Hematopoietic multipotent progenitor cell treated with erythropoietin and hydrocortisone succinate and interleukin-3 and kit ligand, for 4 days (in vitro differentiated cells): ENCODE measurements at places on chromosomes 12 and 14.
A peak's percentile ranks its signal among the peaks of the same experiment; 100 is the strongest.

GRCh38 chr14:94089479-94089878 is 8.4 kb downstream of the IFI27L1 start:
- no peak for DNase-seq

DNA sequence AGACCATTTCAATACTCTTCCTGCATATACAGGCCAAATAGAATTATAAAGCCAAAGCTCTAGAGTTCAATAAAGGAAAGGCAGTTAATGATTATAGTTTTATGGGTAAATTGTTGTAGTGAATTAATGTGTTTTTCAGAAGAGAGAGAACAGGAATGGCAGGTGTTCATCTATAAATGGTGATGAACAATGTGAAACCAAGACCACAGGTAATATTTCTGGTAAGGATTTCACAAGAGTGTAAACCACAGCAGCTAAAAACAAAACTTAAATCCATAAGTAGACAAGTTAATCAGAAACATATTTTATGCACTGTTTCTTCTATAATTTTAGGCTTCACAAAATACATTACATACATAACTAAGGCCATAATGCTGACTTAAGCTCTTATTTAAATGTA is 204.4 kb downstream of the SYT1 start:
- no peak for DNase-seq

- DNase-seq, result peak; percentile 31
These were observed 3.0 kb upstream of the TESC start for GRCh38 chr12:117101953-117102799.

DNA sequence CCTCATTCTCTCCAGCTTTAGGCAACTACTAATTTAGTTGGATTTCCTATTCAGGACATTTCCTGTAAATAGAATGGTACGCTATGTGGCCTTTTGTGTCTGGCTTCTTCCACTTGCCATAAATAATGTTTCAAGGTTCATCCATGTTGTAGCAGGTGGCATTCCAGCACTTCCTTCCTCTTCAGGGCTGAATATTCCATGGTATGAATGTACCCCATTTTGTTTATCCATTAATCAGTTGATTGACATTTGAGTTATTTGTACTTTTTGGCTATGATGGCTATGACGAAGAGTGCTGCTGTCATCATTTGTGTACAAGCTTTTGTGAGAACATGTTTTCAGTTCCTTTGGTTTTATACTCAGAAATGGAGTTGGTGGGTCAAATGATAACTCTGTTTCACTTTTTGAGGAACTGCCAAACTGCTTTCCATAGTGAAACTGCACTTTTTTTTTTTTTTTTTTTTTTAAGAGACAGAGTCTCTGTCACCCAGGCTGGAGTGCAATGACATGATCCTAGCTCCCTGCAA is 6.5 kb upstream of the CDK2AP1 start:
- DNase-seq, result peak; percentile 76

- DNase-seq, result no peak
These were observed 9.7 kb downstream of the P2RX7 start for GRCh38 chr12:121142171-121142950.

GRCh38 chr12:29782871-29783772 is 620 bp downstream of the TMTC1 start:
- peak; percentile 25 for DNase-seq

DNA sequence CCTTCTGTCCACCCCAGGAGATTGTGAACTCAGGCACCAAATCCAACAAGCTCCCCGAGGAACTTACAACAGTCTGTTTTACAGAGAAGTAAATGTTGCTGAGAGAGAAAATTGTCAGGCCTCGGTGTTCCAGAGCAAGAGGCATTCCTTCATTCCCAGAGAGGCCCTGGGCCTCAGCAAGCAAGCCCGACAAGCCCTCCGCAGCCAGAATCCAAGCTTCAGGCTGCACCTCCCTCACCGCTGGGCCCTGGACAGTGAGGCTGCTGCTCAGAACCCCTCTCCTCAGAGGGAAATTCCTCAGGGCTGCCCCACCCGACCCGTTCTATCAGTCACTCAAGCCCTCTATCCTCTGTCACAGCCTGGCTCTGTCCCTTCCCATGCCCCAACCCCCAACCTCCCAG is 56.4 kb downstream of the ZFP36L1 start:
- no peak for DNase-seq

GRCh38 chr12:74619884-74620283 is 82.2 kb downstream of the ATXN7L3B start:
- no peak for DNase-seq

GRCh38 chr14:54627540-54628363 is 60.8 kb downstream of the SAMD4A start:
- peak; percentile 46 for DNase-seq

- no peak for DNase-seq
These were observed 480.2 kb upstream of the PRICKLE1 start for GRCh38 chr12:43069768-43070221.

- peak; percentile 56 for DNase-seq
These were observed 6.6 kb downstream of the TSPAN19 start for GRCh38 chr12:85029456-85029855.
